ENCODE measurements at places on chromosomes 3 and 15.
A peak's percentile ranks its signal among the peaks of the same experiment; 100 is the strongest.

GRCh38 chr3:184465883-184466412 is 86.1 kb downstream of the CHRD start:
- no peak for DNase-seq

- no peak for DNase-seq
These were observed 146.2 kb upstream of the WNT5A start for GRCh38 chr3:55633333-55633732.

GRCh38 chr15:36484038-36484778 is 95.2 kb upstream of the CDIN1 start:
- DNase-seq: no peak

DNA sequence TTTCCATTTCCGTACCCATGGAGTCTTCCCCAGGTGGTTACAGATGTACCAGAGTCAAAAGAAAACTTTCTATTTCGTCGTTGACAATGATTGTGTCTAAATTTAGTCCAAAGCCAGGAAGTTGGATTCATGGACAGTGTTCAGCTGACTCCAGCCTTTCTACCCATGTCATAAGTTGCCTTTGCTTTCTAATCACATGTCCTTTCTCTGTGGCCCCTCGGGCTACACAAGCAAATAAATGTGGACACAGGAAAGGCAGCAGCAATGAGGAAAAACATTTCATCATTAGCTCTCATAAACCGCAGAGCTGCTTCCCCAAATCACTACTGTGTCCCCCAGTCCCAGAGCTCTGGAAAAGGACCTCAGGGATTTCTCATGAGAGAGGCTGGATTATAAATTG is 82.0 kb downstream of the USF3 start:
- no peak for DNase-seq

GRCh38 chr3:143200001-143200924 is 80.7 kb downstream of the CHST2 start:
- no peak for DNase-seq

DNA sequence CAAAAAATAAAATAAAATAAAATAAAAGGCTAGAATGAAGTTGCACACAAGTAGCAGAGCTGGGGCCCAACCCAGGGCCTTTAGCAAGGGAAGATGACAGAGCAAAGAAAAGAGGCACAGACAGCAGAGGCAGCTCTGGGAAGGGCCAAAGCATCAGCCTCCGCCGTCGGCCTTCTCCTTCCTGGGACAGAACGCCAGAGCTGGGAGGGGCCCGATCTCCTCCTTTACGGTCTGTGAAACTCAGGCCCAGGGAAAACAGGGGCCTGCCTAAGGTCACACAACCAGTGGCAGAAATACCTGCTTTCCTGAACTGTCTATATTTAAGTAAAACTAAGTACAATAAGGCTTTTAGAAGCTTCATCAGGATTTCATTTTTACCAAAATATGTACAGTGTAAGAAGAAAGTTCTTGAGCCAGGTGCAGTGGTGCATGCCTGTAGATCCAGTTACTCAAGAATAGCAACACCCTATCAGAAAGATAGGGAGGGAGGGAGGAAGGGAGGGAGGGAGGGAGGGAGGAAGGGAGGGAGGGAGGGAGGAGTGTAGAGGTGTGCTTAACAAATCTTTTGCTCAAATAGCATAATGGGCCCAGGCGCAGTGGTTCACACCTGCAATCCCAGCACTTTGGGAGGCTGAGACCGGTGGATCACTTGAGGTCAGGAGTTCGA is 43.0 kb upstream of the MUC4 start:
- DNase-seq: no peak

DNA sequence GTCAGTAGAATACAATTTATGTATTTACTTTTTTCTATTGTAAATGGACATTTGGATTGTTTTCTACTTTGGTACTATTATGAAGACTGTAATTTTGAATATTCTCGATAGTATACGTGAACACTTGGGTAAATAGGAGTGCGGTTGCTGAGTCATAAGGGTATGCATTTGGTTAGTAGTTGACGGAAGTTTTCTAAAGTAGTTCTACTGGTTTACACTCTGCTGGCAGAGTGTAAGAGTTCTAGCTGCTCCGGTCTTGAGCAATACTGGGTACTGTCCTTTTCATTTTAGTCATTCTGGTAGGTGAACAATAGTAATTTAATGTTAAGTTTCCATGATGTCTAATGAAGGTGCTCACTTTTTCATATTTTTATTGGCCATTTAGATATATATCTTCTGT is 70.0 kb downstream of the MEF2A start:
- DNase-seq: no peak

DNA sequence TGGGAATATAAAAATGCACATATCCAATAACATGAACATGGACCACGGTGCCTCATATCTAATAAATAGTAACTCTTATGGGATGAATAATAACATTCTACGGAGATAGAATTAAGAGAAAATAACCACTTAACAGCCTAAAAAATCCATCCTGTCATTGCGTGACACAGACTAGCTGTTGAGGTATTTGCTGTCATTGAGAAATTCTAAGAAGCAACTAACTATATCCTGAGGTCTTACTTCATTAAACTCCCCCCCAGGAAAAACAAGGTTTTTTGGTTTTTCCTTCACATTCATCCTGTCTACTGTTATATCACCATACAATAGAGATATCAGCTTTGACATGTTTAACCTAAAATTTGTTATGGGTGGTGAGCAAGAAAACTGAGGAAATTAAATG is 14.3 kb downstream of the CEP152 start:
- no peak for DNase-seq

DNA sequence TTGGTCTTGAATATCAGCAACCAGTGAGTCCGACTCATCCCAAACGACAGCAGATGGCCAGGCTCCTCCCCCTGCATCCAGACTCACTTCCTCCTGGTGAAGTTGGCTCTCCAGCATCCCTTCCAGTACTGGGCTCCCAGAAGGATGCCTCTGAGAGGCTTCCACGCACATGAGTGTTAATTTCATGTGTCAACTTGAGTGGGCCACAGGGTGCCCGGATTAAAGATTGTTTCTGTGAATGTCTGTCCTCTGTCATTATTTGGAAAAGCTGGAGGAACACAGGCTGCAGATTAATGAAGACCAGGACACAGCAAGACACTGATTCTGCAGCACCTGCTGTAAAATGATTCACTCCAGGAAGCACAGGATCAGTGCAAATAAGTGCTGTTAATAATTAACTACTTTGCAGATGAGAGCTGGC is 99.8 kb downstream of the ATP10A start:
- no peak for DNase-seq

DNA sequence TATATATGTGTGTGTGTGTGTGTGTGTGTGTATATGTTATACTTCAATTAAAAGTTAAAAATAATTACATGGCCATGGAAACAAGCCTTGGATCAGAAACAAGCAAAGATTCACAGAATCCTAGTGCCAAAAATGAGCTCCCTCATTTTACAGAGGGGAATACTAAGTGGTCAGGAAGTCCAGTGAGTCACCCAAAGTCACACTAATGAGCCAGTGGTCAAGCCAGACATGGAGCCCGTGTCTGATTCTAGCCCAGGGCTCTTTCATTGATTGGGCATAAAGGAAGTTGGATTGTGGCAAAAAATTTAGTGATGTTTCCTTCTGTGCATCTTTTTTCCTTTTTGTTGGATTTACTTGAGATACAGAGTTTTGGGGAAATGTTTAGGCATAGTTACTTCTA is 152.5 kb upstream of the NPHP3 start:
- no peak for DNase-seq

- no peak for DNase-seq
These were observed 18.7 kb downstream of the NR2F2 start for GRCh38 chr15:96349034-96349856.

DNA sequence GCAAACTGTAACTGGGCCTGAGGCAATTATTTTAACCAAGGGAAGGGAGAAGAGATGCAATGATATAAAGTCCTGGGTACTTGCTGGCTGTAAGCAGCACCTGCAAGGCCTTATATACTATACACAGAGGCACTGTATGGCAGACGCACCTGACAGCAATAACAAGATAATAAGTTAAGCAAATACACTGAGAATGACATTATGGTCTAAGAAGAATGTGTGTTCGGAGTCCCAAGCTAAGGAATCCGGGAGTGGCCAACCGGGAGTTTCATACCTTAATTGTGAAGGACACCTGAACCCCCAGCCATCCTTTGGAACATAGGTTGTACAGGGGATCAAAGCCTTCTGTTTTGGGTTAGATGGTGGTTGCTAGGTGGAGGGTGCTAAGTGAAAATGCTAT is 13.7 kb downstream of the FAM240A start:
- no peak for DNase-seq

DNA sequence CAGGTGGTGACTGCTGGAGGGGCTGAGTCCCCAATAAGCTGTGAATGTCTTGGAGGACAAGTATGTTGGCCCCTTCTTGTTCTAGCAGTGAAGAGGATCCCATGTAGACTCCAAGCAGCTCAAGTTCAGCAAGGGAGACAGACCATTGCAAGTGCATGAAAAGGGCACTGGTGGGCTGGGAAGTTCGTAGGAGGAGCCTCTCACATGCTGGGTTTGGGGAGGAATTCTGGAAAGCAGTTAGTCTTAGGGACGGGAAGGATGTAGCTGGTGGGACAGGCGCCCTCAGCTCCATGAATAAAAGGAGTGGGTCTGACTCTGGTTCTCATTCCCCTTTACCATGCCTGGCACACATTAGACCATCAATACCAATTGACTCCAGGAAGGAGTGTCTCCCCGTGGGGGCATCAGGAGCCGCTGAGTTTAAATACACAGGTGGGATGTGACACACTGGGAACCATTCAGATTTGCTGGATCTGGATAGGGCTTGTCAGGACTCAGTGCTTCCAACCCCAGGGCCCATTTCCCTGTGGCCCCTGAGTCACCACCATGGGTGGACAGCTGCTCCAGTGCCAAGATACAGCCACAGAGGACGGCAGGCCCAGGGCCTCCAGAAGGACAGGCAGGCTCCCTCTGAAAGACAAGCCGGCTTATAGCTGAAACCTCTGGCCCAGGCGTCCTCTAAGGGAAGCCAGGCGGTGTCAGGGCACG is 552 bp upstream of the XYLB start:
- no peak for DNase-seq

DNA sequence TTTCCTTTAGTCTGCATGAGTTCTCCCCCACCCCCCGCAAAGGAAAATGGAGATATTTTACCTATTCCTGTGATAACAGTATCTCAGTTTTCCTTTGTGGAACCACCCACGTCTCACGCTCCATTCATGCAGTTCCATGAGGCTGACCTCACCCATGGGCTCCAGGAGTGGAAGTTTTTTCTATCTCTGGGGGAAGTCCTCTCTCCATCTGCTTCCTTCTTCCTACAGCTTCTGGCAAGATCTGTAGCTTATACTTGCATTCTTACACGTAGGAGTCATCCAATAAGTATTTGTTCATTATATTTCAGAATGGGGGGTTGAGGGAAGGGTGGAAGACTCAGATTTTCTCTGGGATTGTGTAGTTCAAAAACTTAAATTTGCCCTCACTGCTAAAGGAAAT is 5.8 kb upstream of the GLCE start:
- DNase-seq: no peak

DNA sequence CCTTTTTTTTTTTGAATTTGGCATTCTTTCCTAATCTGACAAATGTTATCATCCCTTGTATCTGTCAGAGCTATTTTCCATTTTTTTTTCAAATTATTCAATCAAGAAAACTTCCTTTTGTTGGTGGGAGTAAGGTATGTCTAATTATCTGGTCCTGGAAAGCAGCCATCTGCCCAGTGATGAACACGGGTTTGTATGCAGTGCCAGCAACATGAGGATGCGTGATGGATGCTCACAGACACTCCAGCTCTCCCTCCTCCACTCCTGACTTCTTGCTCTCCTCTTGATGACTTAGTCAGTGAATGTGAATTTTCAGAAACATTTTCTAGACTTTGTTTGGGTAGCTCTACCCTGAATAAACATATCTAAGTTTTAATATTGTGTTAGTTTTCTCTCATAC is 79.2 kb downstream of the IL1RAP start:
- DNase-seq: no peak

DNA sequence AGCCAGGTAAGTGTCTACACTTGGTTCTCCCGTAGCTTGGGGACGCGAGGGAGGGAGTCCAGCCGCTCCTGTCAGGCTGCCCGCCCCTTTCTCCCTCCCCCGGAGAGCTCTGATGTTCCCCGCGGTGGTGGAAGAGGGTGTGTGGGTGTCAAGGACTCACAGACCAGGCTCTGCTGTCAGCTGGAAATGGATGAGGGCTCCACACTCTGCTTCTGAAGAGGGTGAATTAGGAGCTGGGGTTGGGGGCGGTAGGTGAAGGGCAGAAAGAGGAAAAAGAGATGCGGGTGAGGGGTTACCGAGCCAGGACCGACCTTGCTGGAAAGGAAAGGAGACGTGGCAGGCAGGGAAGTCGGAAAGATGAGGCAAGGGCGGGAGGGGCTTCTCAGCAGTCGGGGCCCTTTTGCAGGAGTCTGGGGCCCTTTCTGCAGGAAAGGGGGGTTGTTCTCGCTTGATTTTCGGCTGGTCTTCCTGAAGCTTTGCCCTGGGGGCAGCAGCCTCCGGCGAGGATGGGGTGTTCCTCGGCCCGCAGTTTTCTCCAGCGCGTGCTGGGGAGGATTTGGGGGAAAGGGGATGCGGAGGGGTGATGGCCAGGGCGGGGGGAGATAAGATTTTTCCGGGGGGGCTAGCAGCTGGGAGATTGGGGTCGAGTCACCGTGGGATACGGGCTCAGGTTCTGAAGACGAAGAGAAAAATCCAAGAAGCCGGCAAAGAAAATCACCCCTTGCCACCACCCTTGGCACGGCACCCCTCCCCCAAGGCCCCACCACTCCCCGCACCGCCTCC is 602 bp upstream of the BAHD1 start:
- no peak for DNase-seq

- DNase-seq: peak; percentile 7
These were observed 123.9 kb upstream of the AGBL1 start for GRCh38 chr15:85955501-85956391.

GRCh38 chr15:50593761-50594160 is 47.3 kb upstream of the USP50 start:
- no peak for DNase-seq

DNA sequence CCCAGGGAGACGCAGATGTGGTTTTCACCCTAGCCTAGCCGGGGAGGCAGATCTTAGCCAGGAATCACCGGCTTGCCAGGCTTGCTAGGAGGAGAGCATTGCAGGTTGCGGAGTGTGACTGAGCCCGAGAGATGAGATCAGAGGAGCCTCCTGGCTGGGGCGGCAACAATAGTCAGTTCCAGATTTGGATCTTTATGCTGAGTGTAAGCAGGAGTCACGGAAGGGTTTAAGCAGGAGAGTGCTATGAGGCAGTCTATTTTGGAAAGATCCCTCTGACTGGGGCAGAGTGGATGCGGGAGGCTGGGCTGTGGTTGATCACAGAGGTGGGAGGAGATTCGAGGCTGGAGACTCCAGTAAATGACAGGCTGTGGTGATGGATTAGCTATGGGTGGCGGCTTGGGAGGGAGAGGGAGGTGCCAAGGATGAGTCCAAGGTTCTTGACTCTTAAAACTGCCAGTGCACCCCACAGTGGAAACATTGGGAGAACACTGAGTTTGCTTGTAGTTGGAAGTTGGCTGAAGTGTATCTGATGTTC is 10.4 kb upstream of the BAHD1 start:
- DNase-seq: no peak

GRCh38 chr3:23270423-23270822 is 67.3 kb downstream of the UBE2E2 start:
- DNase-seq: peak; percentile 16

Data from GM12864 (cell line).